ENCODE measurements at places on chromosomes 2 and 18.

DNA sequence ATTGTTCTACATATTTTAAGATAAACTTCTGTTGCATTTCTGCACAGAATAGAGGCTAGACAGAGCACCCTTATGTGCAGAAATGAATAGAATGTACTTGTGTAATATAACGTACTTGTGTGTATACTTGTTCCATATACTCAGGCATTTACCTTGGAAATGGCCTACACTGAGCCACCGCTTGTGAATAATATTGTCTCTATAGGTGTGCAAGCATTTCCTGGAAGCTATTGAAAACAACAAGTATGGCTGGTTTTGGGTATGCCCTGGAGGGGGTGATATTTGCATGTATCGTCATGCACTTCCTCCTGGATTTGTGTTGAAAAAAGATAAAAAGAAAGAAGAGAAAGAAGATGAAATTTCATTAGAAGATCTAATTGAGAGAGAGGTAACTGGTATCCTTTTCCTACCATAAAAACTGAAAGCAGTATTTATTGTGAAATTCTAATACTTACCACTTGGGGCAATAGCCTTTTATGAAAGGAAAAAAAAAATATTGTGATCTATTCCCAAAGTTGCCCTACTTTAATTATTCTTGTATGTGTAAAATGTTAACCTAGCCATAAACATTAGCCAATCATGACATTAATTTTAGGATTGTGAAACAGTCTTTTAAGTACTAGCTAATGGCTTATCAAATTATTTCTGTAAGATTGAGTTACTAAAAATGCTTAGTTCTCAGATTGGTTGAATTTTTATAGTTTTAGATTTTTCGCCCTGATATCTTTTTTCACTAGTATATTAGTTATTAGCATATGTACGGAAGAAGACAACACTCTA lies 18.0 kb downstream of the ZC3H15 start:
- DNase-seq, result peak; percentile 33

DNA sequence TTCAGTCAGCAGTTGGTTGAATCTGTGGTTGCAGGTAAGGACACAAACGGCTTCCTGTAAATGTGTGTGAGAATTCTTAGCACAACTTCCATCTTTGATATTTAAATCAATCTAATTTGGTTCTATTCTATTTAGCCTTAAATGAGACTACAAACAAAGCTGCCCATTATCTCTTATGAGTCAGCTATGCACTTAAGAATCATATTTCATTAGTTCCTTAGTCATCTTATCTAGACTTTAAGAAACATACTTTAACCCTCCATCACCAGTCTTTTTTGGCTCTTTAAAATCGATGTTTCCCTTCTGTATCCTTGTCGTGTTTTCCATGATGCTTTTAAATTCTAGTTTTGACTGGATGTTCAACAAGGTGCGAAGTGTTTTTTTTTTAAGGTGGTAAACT lies 114.4 kb upstream of the TMEM200C start:
- no peak for DNase-seq

DNA sequence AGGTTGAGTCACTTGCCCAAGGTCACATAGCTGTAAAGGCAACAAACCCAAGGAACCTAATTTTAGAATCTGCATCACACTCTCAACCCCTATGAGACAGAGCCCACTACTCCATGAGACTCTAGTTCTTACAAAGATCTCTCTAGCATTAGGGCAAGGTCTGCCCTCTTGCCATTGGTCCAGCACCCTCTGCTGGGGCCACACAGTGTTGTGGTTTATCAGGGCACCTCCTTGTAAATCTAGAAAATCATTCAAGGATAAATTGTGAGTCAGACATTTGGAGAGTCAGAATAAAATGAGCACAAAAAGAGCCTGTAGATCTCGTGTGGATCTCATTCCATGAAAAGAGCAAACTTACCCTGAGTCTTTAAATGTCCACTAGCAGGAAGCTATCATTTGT lies 91.2 kb downstream of the SLC8A1 start:
- peak; percentile 67 for DNase-seq

DNA sequence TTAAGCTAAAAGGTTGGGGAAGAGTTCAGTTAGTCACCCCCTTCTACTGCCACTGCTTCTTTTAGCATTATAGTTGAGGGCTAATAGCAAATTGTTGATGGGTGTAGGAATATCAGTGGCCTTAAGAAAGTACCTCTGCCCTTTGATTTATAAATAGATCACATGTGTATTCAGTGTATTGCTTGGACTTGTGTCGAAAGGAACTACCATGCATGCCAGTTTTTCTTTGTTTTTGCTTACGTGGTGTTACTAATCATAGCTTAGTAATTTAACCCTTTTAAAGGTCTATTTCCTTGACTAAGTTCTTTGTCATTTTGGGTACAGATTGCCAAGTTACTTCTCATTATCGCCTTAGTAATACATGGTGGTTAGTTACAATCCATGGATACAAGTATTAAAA lies 85.6 kb downstream of the MIB1 start:
- peak; percentile 56 for DNase-seq

- DNase-seq, result no peak
These were observed 31.6 kb downstream of the MARCO start for GRCh38 chr2:118973542-118973951.

DNA sequence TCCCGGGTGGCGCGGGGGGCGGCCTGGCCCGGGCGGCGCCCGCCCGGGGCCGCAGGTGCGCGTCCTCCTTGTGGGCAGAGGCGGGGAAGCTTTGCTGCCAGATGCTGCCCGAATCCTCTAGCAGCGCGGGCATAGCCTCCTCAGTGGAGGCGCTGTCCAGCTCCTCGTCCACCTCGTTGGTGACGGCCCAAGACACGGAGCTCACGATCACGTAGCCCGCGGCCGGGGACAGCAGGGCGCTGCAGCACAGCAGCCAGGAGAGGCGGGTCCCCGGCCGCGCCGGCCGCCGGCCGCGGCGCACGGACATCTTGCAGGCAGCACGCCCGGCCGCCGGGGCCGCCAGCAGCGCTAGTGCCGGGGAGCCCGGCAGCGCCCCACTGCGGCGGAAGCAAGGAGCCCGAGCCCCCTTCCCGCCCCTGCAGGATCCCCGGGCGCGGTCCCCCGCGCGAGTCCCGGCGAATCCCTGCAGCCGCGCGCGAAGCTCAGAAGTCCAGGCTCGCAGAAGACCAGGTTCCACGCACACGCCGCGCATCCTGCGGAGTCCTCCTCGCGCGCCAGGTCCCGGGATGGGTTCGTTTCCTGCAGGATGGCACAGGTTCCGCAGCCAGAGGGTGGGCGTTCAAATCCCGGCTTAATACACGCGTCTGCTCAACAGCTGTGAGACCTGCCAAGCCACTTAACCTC lies at the start of gene CREG2:
Gene CREG2 (minus strand): TSS at position 353 of the 684 bp plus-strand sequence. CDS start 46 bp downstream, at position 307.
- DNase-seq, result peak; percentile 62

DNA sequence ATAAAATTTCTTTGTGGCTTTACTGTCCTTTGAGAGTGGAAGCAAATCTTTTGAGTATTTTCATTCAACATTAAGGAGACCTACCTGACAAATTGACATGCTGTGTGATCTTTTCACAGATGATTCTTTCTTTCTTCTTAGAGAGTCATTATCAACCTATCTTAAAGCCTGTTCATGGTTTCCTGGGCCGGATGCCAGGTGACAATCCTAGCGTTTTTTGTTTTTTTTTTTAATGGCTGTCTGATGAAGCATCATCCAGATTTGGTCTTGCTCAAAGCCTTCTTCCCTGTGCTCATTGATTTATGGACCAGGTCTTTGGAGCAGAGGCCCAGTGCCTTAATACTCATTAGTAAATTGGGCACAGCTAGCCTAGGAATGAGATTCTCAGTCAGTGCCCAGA lies 9.8 kb upstream of the MGAT5 start:
- no peak for DNase-seq

GRCh38 chr18:50320719-50321118 lies 33.2 kb upstream of the CXXC1 start:
- no peak for DNase-seq

DNA sequence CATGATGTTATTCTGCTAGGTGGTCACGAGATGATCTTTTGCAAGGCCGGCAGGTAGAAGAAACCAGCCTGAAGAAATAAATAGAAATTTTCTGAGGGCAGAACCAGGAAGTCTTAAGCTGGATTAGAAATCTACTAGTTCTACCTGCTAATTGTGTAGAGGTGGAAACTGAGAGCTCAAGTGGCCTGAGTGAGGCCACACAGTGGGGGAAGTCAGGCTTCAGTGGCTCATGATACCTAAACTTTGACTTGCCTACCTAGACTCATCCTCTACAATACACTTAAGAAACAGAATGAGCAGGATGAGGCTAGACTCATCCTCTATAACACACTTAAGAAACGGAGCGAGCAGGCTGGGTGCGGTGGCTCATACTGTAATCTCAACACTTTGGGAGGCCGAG lies 134.9 kb upstream of the NDUFV2 start:
- DNase-seq, result no peak

DNA sequence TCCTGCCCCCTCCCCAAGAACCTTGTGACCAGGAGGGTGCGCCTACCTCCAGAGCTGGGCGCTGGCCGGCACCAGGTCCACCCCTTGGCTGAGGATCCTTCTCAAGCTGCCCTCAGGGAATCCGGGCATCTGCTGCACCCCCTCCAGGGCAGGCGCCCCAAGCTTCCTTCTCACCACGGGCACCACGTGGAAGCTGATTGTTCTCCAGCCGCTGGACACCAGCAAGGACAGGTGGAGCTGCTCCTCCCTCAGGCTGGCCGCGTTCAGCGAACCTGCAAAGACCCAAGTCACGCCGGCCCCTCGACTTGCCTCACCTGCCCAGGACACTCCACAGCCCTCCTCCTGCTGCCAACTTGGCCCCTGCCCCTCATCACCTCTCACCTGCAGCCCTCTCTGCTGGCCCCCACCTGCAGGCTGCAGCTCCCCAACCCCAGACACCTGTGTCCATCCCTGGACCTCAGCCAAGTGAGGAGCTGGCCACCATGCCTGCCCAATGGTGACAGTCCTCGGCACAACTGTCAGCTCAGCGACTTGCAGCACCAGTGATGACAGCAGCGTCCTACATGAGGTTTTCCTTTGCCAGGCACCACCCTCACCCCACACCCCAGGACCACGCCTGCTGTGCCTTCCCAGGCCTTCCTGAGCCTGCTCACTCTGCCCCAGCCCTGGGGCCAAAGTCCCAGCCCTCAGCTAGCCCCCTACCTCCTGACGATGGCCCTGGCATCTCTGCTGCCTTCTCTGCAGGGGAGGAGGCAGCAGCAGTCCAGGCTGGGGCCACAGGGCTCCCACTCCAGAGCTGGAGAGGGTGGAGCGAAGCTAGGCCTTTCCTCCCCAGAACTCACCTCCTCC lies 4.2 kb downstream of the MAB21L4 start:
- no peak for DNase-seq

DNA sequence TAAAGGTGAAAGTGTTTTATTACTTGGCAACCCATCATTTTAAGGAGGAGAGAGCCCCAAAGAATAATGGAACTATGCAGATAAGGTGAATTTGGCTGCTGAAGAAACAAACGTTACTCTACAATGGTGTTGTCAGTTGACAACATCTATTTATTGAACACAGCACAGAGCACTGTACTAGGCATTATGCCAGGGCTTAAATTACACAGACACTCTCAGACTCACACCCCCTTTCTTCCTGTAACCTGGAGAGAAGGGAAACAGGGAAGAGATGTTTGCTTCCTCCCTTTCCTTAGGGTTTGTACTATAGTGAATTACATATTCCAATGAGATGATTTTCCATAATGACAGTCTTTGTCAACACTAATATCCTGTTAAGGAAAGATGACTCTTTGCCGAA lies 94.0 kb upstream of the ATP5MC3 start:
- DNase-seq, result no peak

GRCh38 chr2:64018701-64019082 lies 536 bp downstream of the VPS54 start:
- DNase-seq, result peak; percentile 70

GRCh38 chr2:8628866-8629209 lies 53.0 kb upstream of the ID2 start:
- DNase-seq, result no peak

All from LHCN-M2 (cell line).